ENCODE measurements at places on chromosomes 4 and X. TPM values are rescaled to one million over a fixed set of nuclear protein-coding genes. Genes with fewer than 3 reads are reported as not detected.

DNA sequence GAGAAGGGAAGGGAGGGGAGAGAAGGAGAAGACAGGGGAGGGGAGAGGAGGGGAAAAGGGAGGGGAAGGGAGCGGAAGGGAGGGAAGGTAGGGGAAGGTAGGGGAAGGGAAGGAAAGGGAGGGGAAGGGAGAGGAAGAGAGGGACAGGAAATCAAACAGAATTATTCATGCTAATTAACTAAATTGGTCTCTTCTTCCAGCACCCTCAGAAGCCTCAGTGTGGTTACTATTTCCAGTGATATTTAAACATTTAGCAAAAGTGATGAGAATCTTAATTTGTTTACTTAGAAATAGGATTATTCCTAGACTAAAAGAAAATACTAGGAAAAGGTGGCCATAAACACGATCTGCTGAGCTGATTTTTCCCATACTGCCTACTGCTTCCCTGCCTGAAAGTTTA is 193.1 kb upstream of the CPEB2 start:
- DNase-seq: no peak

GRCh38 chrX:63506320-63506719 is 155.2 kb upstream of the SPIN4 start:
- DNase-seq: no peak

GRCh38 chr4:140097572-140097971 is 56.4 kb downstream of the MAML3 start:
- no peak for DNase-seq

DNA sequence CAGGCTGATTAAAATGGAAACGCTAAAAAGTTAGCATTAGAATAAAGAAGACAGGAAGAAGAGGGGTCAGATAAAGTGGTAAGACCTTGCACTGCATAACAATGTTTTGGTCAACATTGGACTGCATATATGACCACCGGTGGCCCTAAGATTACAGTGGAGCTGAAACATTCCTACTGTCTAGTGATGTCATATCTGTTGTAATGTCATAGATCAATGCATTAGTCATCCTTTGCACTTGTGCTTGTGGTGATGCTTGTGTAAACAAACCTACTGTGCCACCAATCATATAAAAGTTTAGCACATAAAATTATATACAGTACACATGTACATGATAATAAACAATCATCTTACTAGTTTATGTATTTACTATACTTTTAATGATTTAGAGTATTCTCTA is 73.0 kb downstream of the TMEM165 start:
- DNase-seq: no peak

DNA sequence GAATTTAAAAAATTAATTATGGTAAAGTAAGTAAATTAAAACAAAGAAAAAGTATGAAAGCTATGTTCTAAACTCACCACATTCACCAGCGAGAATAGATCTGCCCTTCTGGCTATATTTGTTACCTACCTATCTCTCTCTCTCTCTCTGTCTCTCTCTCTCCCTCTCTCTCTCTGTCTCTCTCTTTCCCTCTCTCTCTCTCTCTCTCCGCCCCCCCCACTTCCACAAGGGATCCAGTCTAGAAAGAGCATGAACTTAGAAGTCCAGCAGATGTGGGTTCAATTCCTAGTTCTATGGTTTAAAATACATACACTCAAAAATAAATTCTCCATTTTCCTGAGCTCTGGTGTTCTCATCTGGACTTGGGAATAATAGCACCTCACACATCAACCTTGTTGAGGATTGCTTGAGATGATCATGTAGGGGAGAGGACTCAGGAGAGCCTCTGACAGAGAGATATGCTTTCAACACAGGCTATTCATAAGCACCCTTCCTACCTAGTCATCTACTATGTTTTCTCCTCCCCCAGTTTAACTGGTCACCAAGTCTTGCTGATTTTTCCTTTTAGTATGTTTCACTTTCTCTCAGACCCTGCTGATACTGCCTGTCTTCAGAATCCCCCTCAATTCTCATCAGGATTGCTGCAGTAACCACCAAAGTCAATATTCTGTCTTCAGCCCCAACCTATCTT is 64.7 kb downstream of the SLC7A11 start:
- DNase-seq: no peak

DNA sequence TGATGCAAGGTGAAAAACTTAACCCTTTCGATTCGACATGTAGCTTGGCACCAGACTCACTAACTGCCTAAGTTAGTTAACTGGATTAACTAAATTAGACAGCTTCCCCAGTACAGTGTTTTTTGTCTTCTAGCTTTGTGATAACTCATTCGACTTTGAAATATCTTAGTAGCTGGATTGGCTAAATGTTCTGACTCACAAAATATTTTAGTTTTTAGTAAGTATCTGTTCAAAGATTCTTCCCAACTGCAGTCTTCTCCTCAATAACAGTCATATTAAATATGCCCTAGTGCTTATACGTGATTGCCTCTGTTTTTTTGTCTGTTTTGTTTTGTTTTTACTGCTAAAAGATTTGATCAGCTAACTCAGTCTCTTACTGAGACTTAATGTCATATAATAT is 102.9 kb downstream of the KCNIP4 start:
- DNase-seq: no peak

DNA sequence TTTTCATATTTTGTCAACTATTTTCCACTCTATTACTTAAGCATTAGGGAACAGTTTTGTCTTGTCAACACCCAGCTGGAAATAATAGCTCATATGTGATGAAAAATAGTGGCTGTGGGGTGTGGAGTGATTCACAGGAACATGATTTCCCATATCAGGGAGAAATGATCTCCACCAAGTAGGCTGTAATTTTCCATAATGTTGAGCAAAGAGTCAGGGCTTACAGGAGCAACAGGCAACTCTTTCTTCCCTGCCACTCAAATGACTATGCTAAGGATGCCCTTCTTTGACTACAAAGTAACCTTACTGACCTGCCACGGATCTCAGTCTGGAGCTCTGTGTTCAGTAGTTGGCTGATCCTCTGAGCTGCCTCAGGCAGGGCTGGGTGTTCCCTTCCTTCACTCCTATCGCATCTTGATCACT is 90.0 kb upstream of the GATB start:
- DNase-seq: no peak

The CENPVL2 gene
- 0.49 TPM for total RNA-seq

The NLRP2B gene
- total RNA-seq: not detected

The EVC2 gene
- 17.1 TPM for total RNA-seq

The DSPP gene
- total RNA-seq: not detected

The CFAP99 gene
- not detected for total RNA-seq

The ETDA gene
- total RNA-seq: not detected
